Small intestine (tissue), 16 donors: ENCODE measurements at places on chromosomes 3 and 15.

DNA sequence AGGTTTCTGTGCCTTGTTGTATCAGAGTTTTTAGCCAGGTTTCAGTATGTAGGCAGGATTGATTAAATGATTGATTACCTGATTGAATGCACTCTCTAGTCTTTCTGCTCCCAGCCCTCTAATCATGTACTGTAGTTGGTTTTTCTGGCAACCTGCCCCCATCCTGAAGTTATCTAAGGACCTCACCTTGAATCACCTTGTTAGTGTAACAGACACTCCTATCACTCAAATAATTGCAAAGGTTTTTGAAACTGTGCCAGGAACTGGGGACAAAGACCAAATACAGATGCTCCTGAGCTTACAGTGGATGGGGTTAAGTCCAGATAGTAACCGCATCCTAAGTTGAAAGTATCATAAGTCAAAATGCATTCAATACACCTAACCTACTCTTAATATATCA, 141.5 kb upstream of the EIF1B start:
- peak; percentile 84 for DNase-seq

GRCh38 chr15:33968224-33968623, at the start of gene CHRM5:
Gene CHRM5 (plus strand): TSS chr15:33968497. CDS start chr15:34062718, 94,221 bp downstream.
- DNase-seq = no peak

DNA sequence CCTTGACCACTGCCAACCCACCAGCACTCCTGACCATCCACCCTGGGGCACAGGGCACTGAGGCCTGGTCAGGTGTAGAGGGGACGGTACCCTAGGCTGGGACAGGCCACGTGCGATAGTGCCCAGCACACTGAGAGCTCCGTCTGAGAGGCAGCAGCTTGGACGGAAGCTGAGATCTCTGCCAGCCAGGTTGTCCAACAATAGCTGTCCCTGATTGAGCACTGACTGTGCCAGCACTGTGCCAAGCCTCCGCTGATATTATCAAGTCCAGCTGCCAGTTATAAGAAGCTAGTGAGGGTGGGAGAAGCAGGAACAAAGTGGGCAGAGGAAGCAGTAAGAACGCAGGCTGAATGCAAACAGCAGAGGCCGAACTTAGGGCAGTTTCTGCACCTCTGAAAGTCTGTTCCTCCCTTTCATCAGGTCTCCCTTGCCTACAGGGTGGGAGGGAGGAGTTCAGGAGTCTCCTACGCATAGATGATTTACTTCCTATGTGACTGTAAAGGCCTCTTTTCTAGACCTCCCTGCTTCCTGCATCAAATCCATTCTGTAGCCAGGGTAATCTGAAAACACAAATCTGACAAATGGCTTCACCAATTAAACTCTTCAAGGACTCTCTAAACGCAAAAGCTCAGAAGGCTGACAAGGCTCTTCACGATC, 29.7 kb downstream of the MRPS11 start:
- no peak for DNase-seq

DNA sequence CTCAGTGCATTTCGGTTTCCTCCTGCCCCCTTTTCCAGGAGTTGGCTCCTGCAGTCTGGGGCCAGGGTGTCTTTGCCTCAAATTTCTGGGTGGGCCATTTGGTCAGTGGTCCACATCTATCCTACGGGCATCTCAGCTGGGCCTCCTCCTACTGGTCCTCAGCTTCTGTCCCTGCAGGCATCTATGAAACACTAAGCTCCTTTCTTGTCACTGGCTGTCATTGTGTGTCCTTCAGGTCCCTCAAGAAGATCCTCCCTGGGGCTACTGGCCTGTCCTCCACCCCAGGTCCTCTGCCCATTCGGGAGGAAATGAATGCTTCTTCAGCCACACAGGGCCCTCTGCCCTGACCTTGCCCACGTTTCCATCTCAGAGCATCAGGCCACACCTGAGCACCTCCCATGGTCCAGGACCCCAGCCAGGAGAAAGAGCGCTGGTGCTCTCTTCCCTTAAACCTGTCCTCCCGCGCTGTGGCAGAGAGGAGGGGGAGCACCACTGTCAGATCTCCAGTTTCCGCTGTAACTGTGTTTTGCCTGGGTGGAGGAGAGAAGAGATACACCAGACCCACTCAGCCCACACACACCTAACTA, 1.8 kb downstream of the PRR23E start:
- no peak for DNase-seq

- no peak for DNase-seq
Observed at GRCh38 chr3:128906031-128906803, 26.8 kb downstream of the ACAD9 start.

GRCh38 chr15:77964193-77964592, 113.3 kb downstream of the TBC1D2B start:
- no peak for DNase-seq

DNA sequence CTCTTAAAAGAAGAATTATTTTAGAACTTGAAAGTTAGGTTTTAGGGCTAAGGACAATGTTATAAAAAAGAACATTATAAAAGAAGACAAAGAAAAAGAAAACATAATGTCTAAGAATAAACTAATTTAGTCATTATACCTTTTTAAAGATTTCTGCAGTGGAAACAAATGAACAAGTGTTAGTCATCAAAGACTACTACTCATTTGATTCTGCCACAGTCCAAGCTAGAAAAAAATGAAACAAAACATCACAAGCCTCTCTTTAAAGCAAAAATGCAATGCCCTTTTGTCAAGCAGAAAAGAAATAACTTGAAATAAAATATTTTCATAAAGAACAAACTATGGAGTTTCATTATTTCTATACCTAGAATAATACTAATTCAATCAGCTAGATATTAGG, 102.0 kb downstream of the TBC1D5 start:
- DNase-seq = no peak

GRCh38 chr15:76006136-76006778, 6.0 kb downstream of the NRG4 start:
- DNase-seq = no peak

DNA sequence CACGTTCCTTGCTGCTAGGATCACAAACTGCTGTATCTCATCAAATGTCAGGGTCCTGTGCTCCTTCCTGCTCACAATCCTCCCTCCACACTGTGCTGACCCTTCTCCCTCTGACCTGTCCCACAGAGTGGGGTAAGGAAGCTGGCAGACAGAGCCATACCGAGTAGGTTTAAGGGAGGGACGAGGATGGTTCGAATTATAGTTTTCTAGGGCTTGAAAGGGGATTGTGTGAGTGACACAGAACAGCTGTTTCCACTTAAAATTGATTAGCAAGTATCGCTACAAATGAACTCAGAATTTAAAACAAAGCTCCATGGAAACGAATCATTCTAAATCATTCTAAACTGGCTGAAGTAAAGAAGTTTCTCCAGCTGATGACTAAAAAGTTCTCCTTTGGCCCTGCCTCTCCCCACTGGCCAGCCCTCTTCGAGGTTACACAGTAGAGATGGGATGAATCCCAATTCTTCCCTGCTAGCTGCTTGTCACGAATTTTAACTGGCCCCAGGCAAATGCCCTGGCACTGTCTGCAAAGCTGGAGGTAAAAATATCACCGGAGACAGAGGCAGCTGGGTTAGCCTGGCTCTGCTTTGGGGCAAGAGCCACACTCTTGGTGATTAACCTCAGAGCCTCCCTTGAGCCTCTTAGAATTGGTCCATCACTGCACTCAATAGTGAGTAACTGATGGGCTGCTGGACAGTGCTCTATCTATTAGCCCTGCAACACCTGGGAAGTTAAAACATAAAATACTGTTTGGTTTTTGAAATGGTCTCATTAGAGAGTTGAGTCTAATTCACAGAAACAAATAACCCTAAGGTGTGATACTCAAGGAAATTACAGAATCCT, 194.9 kb downstream of the CHST2 start:
- DNase-seq = no peak

- no peak for DNase-seq
Observed at GRCh38 chr3:176795891-176796290, 401.4 kb downstream of the TBL1XR1 start.

DNA sequence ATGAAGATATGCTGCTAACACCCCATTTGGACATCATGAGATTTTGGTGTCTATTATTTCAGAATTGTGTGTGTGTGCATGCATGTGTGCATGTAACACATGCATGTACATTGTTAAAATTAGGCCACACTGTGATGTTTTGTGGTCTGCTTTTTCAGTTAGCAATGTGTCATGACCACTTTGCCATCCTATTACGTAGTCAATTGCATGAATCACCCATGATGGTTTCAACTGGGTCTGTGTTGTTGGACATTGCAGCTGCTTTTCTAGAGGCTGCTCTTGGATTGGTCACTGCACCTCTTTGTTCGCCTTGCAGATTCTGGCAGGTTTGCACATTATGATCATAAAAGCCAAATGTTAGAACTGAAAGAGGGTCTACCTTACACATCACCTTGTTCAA, 101.0 kb upstream of the THBS1 start:
- no peak for DNase-seq

DNA sequence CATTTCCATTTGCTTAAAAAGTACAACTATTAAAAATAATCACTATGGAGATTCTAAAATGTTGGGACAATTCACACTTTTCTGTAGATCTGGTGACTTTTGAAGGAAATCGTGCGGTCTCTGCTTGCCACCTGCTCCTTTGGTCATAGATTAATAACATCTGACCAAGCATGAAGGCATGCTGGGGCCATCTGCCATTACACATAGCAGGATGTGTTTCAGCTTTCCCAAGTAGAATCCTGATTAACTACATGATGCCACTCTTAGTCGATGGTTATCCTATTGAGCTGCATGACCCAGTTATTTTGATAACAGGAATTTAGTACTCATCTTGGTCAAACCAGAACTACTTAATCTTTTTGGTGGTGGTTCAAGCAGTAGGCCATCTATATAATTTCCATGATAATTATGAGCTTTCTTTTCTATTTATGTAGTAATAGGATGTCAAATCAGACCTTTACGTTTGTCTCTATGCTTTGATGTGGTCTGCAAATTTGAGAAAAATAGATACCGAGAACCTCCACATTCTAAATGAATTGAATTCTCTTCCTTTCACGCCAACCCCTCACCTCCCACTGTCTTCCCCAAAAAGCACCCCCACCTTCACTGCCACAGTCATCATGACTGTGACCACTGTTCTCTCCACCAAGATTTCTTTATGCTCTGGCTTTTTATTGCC, 158.1 kb downstream of the DIPK2A start:
- DNase-seq = no peak

DNA sequence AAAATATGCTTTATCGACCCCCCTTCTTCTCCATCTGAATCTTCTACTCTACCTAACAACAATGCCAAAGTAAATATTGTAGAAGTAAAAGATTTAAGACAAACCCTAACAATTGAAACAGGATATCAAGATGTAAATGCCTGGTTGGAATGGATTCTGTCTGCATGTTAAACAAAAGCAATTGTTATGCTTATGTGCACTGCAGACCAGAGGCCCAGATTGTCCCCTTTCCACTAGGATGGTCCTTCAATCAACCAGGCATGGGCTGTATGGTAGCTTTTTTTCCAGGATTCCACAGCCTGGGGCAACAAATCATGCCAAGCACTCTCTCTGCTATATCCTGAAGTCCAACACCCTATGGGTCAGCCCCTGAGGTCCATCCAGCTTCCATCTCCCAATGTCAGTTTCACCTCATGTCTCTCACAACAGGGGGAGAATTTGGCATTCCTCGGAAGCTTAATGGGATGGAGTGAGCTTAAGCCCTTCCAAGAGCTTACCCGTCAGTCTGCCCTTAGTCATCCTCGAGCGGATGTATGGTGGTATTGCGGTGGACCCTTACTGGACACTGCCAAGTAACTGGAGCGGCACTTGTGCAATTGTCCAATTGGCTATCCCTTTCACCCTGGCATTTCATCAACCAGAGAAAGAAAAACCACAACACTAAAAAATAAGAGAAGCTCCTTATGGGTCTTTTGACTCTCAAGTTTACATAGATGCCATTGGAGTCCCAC, 36.2 kb downstream of the ZNF589 start:
- no peak for DNase-seq

DNA sequence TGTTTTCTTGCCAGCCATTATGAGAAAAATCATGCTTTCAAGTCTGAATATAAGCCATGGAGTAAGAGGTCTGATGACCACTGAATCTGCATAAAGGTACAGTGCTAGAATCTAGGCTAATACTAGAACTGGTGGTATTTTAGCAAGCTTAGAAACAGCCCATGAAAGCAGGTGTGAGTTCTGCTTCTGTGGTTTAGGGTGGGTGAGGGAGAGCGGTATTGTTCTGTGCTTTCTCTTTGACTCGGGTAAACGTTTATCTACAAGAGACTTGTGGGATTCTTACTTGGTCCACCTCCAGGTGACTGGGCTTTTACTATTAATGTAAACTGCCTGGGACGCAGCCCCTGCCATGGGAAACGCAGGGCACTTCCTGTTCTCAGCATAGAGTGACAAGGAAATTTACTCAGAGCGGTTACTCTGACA, 55.2 kb downstream of the PGPEP1L start:
- DNase-seq = no peak
